ENCODE measurements at places on chromosomes 6 and 20. TPM values are rescaled to one million over a fixed set of nuclear protein-coding genes. Genes with fewer than 3 reads are reported as not detected.

PRICKLE4 gene
- 20.7 TPM for total RNA-seq

SNAP25 gene
- total RNA-seq = 0.38 TPM

MLIP gene
- not detected for total RNA-seq

KCNK17 gene
- total RNA-seq = 180 TPM

DNA sequence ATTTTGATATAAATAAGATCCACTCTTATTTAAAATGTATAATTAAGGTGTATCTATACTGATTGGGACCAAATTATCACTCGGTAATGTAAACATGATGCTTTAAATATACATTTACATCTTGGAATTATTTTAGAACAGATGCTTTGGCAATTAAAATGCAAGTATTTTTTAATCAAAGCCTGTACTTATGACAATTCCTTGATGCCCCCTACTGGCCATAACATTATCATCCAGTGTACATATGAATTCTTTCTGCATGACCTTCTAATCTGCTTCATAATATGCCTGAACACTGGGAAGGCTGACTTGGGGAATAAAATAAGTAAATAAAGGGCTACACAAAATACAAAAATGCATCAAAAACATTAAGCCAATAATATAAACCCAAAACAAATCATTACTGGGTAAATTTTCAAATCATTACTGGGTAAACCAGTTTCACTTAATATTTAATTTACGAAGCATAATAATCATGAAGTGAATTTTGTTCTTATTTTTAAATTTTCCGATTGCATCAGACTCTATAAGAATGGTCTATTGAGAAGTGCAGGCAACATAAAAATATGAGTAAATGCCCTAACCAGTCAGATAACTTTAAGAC, 65.1 kb downstream of the CGA start:
- H3K27me3 ChIP-seq = peaks cover 3% of the 10 kb centered on the region
- no peaks in the 10 kb centered on the region for H3K4me1 ChIP-seq
- no peak overlapping the region for H3K27ac ChIP-seq

- DNase-seq = no peak
- no peak overlapping the region for H3K4me3 ChIP-seq
- no peak overlapping the region for H3K27ac ChIP-seq
- no peaks in the 10 kb centered on the region for H3K27me3 ChIP-seq
- no peaks in the 10 kb centered on the region for H3K36me3 ChIP-seq
Measured at GRCh38 chr6:107337191-107337741, 122.1 kb downstream of the PDSS2 start.

DNA sequence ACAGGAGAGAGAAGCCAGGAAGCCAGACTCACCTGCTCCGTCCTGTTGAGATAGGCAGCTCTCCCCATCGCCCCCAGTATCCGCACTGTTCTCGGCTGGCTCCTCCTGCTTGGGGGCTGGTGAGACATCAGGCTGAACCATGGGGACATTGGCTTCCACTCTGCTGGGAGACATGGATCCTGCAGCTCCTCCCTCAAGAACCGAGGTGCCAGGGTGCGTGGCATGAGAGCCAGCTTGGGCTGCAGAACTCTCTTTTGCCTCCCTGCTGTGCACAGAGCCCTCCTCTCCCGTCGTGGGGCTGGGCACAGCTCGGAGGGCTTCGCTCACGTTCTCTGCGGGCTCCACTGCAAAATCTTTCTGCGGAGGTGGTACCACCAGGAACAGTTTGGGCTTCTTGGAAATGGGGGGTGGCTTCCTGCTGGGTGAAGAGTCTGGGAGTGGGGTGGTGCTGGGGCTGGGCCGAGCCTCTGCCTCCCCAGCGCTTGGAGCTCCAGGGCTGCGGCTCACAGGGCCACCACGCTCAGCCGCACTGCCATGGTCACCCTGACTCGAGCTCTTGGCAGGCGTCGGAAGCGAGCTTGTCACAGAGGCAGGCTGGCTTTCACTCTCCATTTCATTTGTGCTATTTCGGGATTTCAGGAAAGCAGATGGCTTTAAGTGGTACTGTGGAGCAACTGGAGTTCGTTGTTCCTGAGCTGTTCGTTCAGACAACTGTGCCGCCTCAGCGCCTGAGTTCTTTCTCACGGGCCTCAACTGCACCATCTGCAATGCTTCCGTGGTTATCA, 26.5 kb downstream of the HEBP2 start:
- peaks cover 42% of the 10 kb centered on the region for H3K36me3 ChIP-seq
- no peak overlapping the region for H3K4me3 ChIP-seq
- no peak for DNase-seq
- H3K4me1 ChIP-seq = peaks cover 53% of the 10 kb centered on the region
- H3K27ac ChIP-seq = peak overlapping the region; percentile 89
- H3K27me3 ChIP-seq = peaks cover 6% of the 10 kb centered on the region

DNA sequence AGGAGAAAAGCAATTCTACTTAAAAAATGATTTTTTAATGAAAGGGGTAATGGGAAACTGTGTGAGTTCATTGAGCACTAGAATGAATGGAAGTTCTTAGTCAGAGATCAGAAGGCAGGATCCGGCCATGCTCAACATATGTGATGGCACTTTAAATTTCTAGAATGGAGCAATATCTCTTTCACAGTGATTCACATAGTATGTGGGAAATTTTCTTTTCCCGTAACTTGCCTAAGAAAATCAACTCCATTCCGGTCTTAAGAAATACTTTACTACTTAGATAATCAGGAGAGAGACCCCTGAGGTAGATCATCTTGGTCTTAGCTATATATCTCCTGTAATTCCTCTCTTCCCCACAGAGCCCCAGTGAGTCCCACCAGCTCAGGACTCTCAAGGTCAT, 131.8 kb downstream of the SCML4 start:
- DNase-seq = no peak
- H3K36me3 ChIP-seq = peaks cover 4% of the 10 kb centered on the region
- no peak overlapping the region for H3K4me3 ChIP-seq
- no peaks in the 10 kb centered on the region for H3K27me3 ChIP-seq

DNA sequence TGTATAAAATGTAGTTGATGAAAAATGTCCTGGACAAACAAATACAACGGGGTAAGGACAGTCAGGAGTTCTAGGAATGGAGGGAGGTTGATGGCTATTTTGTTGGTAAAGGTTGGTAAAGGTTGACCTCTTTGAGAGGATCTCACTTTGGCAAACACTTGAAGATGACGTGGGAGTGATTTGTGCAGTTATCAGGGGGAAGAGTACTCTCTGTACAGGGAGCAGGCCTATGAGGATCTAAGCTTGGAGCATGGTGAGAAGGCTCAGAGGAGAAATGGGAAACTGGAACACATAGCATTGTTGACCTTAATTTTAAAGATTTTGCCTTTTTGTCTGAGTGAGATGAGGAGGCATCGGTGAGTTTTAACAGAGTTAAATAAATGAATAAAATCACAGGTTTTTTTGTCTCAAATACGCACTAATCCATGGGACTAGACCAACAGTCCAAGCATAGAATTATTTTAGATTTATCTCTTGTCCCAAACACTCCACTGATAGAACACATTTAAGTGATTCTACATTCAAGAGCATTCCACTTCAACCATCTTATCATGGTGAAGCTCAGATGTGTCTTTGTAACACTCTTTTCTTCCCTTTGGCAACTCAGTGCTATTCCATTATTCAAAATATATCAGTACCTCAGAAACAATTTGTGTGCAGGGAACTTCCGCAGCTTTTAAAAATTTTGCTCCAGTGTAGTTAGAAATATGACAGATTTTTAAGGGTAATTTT, 5.7 kb downstream of the LAMA2 start:
- no peaks in the 10 kb centered on the region for H3K36me3 ChIP-seq
- no peaks in the 10 kb centered on the region for H3K27me3 ChIP-seq
- no peak overlapping the region for H3K27ac ChIP-seq
- H3K4me1 ChIP-seq = no peaks in the 10 kb centered on the region

GRCh38 chr20:58981628-58982364, 740 bp downstream of the NELFCD start:
- peaks cover 10% of the 10 kb centered on the region for H3K27me3 ChIP-seq
- H3K4me1 ChIP-seq = peaks cover 20% of the 10 kb centered on the region
- H3K36me3 ChIP-seq = peaks cover 10% of the 10 kb centered on the region
- no peak for DNase-seq
- peak overlapping the region; percentile 13 for H3K27ac ChIP-seq
- peak overlapping the region; percentile 91 for H3K4me3 ChIP-seq

- H3K4me1 ChIP-seq = no peaks in the 10 kb centered on the region
- no peak overlapping the region for H3K4me3 ChIP-seq
- H3K36me3 ChIP-seq = no peaks in the 10 kb centered on the region
- H3K27me3 ChIP-seq = no peaks in the 10 kb centered on the region
Measured at GRCh38 chr6:133179481-133179880, 61.7 kb upstream of the EYA4 start.

DNA sequence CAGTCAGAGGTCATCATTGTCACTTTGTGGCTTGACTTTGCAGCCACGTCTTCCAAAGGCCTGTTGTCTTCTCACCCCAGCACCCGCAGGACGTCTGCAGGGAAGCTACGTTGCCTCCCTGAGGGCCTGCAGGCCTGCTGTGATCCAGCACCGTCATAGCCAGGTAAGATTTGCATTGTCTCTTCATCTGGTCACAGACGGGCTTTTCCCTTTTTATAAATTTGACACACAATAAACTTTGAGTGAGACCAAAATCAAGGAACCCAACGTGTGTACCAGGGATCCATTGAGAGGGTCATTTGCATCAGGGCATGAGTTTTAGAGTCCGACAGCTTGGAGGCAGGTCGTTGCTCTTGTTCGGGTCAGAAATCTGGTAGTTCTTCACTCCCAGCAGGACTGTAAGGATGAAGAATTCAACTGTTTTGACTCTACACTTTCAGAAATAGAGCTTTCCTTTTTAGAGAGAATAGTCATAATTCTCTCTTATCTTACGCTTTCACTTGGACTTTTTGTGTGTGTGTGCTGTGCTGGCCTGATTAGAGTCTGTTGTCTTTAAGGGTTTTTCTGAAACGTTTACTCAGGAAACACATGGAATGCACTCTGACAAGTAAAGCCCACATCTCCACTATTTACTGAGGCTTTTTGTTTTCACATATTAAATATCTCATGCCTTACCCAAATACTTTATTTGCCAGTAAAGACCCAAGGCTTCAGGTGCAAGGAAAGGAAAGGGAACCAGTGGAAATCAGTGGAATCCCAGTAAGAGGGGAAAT, 177.2 kb upstream of the TAB2 start:
- DNase-seq = no peak
- no peaks in the 10 kb centered on the region for H3K27me3 ChIP-seq
- peak overlapping the region; percentile 89 for H3K27ac ChIP-seq
- peaks cover 17% of the 10 kb centered on the region for H3K4me1 ChIP-seq
- no peak overlapping the region for H3K4me3 ChIP-seq

- no peaks in the 10 kb centered on the region for H3K36me3 ChIP-seq
- H3K4me3 ChIP-seq = no peak overlapping the region
- H3K27me3 ChIP-seq = peaks cover 3% of the 10 kb centered on the region
- H3K27ac ChIP-seq = no peak overlapping the region
Measured at GRCh38 chr20:23228912-23229311, 121.7 kb upstream of the NXT1 start.

DNA sequence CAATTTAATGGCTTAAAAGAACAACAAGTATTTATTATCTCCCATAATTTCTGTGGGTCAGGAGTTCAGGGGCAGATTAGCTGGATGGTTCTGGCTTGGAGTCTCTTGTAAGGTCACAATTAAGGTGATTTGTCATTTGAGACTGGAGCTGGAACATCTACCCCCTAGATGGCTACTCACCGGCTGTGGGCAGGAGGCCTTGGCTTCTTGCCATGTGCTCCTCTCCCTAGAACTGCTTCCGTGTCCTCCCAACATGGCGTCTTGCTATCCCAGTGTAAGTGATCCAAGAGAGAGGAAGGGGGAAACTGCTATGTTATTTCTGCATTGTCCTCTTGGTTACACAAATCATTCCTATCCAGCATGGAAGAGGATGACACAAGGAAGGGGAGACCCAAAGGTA, 210.2 kb upstream of the ECI2 start:
- no peak overlapping the region for H3K27ac ChIP-seq
- no peak for DNase-seq
- peaks cover 13% of the 10 kb centered on the region for H3K4me1 ChIP-seq
- no peak overlapping the region for H3K4me3 ChIP-seq
- peaks cover 2% of the 10 kb centered on the region for H3K27me3 ChIP-seq
- no peaks in the 10 kb centered on the region for H3K36me3 ChIP-seq

- H3K4me3 ChIP-seq = no peak overlapping the region
- peaks cover 4% of the 10 kb centered on the region for H3K36me3 ChIP-seq
- peak overlapping the region; percentile 85 for H3K27ac ChIP-seq
- DNase-seq = no peak
Measured at GRCh38 chr6:143673669-143674068, 4.1 kb upstream of the PHACTR2 start.

DNA sequence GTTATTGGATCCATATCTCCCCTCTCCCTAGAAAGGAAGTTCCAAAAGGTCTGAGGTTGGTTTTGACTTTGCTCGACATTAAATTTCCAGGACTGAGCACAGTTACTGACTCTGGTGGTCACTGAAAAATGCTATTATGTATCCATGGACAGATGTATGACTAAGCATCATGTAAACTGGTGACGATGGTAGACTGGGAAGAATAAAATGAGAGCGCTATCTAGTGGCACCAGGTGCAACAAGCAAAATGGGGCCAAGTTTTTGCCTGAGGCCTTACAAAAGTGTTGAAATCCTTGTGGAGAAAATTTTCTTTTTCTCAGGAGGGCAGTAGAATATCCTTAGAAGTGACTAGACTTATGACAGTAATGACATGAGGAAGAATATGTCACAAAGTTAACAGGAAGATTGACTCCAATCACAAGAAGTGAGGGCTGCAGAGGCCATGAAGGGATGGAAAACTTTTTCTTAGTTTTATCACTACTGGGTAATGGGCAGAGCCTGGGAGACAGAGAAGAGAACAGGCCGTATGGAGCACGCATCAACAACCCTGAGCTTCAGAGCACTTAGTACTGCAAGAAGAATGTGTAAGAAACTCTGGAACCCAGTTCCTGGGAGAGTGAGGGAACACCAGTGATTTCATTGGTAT, 88.9 kb upstream of the ELOVL5 start:
- DNase-seq = peak; percentile 42
- no peaks in the 10 kb centered on the region for H3K4me1 ChIP-seq
- no peak overlapping the region for H3K27ac ChIP-seq

DNA sequence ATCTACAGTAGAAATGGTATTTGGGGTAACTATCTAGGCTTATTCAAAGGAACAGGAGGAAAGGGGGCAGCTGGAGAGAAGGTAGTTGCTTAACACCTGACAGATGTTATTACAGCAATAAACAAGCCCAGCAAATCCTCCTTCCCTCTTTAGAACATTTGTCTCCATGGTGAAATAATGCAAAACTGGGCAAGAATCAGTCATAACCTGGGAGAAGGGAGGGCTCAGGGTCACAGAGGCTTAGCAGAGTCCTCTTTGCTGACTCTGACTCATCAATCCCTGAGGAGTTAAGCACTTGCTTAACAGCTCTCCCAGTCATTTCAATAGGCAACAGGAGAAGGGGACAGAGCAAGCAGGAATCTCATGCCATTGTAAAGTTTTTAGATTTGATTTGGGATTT, 230.3 kb downstream of the IBTK start:
- no peak for DNase-seq
- no peaks in the 10 kb centered on the region for H3K4me1 ChIP-seq
- no peaks in the 10 kb centered on the region for H3K27me3 ChIP-seq

DNA sequence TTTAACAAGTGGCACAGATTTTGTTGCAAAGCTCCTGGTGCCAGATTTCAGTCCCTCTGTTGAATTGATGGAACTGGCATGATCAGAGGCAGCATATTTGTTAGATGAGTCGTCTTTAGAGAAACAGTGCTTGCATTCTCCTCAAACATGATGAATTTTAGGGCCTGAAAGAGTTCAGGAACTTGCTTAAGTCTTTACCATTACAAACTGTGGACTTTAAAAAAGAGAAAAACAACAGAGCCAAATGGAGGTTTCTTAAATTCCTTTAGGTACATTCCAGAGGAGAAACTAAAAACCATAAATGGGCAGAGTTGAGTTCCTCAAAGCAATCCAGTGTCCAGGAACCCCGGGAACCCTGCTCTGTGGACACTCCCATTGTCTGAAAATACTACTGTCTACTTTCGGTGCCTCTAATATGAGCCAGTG, 2.5 kb downstream of the GTF2H5 start:
- peaks cover 8% of the 10 kb centered on the region for H3K4me1 ChIP-seq
- no peak overlapping the region for H3K27ac ChIP-seq
- H3K4me3 ChIP-seq = no peak overlapping the region
- H3K27me3 ChIP-seq = peaks cover 4% of the 10 kb centered on the region
- DNase-seq = no peak

Data from endothelial cell (in vitro differentiated cells).